ENCODE measurements at places on chromosomes 1 and 21.

DNA sequence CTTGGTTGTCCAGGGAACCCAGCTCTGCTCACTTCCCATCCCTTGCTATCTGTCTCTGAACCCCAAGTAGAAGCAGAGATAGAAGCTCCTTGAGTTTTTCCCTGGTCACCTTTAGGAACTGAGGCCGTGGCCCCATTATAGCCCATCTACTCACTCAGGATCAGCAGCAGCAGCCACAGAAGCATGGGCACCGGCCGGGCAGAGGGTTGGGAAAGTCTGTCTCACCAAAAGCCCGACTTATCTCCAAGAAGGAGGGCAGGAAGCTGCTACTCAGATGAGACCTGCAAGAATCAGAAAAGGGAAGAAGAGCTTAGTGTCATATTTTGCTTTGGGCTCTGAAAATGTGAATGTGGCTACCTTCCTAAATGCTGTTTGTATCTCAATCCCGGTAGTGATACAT is 264 bp downstream of the FCRL3 start:
- DNase-seq: no peak

DNA sequence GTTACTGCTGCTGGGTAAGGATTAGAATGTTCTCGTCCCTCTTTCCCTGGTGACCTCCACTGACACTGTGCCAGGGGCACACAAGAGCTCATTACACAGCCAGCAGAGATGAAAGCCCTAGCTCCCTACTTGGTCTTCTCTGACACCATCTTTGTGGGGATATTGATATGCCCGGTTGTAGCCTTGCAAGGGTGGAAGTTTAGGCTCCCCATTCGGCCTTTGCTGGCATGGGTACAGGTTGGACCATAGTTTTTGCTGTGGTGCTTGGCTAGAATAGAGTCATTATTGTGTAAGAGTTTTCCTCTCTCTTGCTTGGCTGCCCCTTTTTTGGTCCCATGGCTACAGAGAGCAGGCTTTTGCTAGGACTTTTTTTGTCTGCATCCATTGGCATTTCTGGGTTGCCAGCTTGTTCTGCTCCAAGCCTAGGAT is 12.3 kb downstream of the RAB4A start:
- DNase-seq: no peak

DNA sequence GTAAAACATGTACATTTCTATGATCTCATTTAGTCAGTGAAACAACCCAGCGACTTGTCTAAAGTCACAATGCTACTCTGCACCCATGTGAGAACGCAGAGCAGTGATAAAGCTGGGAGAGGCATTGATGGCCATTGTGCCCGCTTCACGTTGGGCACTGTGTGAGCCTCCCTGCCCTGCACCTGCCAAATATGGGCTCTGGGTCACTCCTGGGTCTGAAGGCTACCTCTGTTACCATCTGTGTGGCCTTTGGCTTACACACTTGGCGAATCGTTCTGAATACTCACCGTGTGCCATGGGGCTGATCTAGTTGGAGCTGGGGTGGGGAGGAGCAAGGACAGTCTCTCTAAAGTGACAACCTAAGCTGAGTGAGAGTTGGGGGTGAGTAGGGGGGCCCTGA is 29.9 kb downstream of the PCSK9 start:
- no peak for DNase-seq

DNA sequence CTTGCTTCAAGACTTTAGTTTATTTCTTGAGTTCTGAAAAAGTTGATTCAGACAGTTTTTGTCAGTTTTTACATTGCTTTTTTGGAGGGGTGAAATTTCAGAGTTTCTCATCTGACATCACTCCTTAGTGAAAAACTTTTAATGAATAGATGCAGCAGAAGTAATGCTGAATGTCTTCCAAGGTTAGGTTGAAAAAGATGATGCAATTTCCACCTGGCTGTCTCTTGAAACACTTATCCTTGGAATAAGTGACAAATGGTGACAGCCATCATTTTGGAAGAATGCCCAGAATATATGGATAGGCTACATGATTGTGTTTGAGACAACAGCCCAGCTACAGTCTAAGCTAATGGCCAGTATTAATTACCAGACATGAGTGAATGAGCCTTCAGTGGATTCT is 140.8 kb downstream of the ZNF644 start:
- DNase-seq: no peak

- no peak for DNase-seq
Measured at GRCh38 chr1:7893529-7894180, 40.8 kb upstream of the UTS2 start.

GRCh38 chr1:1594602-1595260 is 5.2 kb downstream of the FNDC10 start:
- DNase-seq: no peak

GRCh38 chr21:45874716-45875415 is 106.7 kb upstream of the COL6A1 start:
- DNase-seq: no peak

DNA sequence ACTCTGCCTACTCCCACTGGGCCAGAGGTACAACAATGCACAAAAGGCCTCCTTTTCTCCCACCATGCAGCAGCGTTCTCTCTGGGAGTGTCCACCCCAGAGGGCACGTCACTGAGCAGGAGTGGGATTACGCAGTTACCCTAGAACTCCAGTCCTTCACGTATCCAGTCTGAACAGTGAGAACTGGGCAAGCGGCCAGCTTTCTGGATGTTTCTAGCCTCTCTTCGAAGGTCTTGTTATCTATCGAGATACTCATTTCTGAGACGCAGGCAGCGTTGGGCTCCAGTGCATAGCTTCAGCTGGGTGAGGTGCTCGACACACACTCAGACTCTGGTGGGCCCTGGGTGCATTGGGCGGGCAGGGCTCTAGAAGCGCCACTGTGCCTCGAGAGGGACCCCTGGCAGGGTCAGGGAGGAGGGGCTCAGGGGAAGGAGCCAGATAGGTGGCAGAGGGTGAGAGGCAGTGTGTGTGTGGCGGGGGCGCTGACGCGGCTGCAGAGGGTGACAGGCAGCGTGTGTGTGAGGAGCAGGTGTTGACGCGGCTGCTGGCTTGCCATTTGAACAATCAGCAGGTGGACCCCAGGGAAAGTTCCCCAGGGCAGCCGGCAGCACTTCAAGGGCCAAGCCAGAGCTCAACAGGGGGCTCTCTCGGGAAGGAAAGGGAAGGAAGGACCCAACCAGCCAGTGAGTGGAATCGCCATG is 27.9 kb downstream of the PRDM15 start:
- peak; percentile 89 for DNase-seq

DNA sequence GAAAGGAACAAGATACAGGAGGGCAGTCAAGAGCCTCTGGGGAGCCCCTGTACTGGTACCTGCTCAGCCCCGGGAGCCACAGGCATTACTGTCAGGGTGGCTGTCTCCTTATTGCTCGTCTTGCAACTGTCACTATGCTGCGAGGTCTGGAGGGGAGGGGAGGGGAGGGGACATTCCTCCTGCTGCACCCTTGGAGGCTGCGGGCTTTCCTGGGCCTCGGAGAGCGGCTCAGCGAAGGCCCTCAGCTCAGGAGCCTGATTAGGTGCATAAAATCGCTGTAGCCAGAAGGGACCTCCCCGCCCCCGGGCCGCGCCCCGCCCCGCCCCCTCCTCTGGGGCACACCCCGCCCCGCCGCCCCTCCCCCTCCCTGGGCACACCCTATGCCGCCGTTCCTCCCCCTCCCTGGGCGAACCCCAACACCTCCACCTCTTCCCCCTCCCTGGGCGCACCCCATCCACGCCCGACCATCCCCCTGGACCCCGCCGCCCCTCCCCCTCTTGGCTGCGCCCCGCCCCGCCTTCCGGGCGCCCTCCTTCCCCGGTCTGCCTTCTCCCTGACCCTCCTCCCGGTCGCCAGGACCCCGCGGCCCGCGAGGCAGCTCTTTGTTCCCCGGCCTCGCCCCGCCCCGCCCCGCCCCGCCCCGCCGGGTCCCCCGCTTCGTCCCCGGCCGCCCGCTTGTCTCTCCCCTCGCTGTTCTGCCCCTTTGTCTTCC is 35.5 kb downstream of the CACHD1 start:
- DNase-seq: peak; percentile 24

GRCh38 chr1:115811140-115811828 is 29.6 kb downstream of the NHLH2 start:
- no peak for DNase-seq

DNA sequence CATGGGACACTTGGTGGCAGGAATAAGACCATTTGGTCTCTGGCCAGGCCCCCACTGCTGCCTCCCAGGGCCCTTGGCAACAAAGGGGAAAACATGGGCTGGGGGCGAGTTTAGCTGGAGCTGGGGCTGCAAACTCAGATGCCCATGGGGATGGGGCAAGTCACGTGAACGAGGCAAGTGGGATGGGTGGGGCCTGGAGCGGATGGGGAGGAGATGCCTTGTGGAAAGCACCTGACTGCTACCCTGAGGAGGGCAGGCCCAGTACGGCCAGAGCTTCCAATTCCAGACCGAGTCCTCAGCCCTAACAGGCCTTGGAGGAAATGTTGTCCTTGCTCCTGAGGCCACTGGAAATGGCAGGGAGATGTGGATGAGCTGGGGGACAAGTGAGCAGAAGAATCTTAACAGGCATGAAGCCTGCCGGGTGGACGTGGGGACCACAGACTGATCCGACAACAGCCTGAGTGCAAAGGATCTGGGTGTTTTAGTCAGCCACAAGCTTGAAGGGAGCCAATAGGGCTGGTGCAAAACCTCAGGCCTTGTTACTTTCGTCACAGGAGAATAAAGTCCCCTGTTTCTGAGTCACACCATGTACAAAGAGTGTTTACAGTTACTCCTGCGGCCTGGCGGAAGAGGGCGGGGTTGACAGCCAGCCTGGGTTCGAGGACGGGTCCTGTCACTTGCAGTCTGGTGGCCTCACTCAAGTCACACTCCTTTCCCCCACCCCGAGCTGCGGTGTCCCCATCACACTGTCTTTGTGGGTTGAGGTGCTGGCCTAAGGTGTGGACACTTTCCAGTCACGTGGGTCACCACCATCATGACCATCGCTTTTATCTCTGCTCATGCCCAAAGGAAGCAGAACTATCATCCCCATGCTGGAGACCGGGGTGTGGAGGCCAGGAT is 19.1 kb downstream of the RUNX3 start:
- no peak for DNase-seq

- DNase-seq: peak; percentile 69
Measured at GRCh38 chr1:19036041-19036812, 79.8 kb upstream of the IFFO2 start.

DNA sequence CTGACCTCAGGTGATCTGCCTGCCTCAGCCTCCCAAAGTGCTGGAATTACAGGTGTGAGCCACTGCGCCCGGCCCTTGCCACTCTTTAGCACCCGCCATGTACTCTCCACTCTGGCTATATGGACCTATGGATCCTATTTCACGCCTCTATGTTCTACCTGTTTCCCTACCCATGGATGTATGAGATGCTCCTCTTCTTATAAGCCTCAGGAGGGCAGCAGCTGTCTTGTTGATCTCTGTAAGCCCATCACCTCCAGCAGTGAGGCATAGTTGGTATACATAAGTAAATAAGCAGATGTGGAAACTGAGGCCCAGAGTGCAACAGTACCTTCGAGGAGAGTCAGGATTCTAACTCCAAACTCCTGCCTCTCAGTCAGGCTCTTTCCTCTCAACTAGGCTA is 24.7 kb upstream of the ARTN start:
- no peak for DNase-seq

DNA sequence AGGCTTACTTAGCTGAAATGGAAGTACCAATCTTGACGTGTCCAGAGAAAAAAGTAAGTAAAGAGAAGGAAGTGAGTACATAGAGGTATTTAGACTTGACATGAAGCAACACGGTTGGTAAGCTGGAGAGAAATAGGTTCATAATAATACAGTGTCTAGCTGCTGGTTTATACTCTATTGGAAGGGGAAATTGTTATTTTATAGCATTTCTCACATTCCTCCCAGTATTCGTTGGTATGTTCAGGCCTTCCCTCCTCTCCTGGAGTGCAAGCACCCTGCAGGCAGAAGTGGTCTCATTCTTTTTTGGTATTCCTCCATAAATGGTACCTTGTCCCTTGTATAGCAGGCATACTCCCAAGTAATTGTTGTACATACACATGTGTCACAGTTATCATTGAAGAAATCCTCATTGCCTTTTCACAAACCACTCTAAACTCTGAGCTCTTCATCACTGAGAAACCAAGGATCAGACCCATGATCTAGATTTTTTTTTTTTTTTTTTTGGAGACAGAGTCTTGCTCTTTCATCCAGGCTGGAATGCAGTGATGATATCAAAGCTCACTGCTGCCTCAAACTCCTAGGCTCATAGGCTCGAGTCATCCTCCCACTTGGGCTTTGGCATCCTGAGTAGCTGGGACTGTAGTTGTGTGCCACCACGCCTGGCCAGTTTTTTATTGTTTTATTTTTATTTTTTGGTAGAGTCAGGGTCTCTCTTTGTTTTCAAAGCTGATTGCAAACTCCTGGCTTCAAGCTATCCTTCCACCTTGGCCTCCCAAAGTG is 9.8 kb upstream of the IPO9 start:
- DNase-seq: no peak

- peak; percentile 20 for DNase-seq
Measured at GRCh38 chr21:37582590-37582989, 216.0 kb downstream of the DYRK1A start.

DNA sequence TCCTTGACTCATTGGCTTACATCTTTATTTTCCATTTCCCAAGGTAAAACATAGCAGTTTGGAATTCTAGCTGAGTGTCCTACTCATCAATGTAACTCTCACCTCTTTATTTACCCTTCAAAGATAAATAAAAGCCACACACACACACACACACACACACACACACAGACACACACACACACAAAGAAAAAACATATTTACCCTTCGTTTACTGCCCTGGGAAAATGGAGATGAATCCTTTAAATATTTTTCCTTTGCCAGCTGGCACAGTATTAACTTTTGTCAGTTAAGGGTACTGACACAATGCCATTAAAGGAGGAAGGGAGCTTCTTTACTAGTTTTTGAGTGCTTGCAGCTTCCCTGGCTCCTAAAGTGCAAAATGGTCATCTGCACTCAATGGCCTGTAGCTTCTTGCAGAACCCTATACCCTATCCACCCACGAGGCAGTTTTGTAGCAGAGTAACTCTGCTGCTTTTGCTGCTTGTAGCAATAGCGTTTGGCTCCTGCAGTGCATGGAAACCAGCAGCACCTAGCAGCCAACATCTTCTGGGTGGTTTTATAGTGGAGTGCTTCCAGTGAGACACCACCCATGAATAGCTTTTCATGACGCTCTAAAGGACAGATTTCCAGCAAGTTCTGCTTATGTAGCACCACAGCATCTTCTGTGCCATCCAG is 103.7 kb downstream of the HS2ST1 start:
- DNase-seq: no peak

DNA sequence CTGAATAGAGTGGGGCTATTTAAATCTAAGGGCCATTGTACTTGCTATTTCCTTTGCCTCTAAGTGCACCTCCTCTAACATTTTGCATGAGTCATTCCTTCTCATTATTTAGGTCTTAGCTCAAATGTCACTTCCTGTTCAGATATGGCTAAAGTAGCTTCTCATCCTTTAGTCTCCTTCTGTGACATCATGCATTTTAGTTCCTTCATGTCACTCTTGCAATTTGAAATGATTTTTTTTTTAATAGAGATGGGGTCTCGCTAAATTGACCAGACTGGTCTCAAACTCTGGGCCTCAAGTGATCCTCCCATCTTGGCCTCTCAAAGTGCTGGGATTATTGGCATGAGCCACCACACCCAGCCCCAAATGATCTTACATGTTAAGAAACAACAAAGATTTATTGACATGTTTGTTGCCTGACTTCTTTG is 6.6 kb downstream of the TBX19 start:
- DNase-seq: no peak

- peak; percentile 20 for DNase-seq
Measured at GRCh38 chr21:39373634-39374033, 24.7 kb upstream of the HMGN1 start.

GRCh38 chr1:200258447-200259375 is 151.1 kb downstream of the ZNF281 start:
- DNase-seq: peak; percentile 16

Data from NCI-H1092 treated with DMSO at 0.1 percent for 48 hours (cell line).